Nucleus accumbens (tissue), 56 donors: ENCODE measurements at places on chromosomes 1 and 21.

- no peak for DNase-seq
These were observed 113.1 kb downstream of the ATP5PO start for GRCh38 chr21:33802481-33802880.

DNA sequence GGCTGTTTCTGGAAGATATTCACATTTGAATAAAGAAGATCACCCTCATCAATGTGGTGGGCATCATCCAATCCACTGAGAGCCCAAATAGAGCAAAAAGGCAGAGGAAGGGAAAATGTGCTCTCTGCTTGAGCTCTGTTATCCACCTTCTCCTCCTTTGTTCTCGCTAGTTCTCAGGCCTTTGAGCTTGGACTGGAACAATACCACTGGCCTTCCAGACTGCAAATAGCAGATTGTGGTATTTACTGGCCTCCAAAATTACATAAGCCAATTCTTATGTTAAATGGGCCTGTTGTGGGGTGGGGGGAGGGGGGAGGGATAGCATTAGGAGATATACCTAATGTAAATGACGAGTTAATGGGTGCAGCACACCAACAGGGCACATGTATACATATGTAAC, 219.3 kb downstream of the C1orf94 start:
- no peak for DNase-seq

- DNase-seq, result no peak
These were observed 273.4 kb upstream of the CACYBP start for GRCh38 chr1:174726167-174726879.

DNA sequence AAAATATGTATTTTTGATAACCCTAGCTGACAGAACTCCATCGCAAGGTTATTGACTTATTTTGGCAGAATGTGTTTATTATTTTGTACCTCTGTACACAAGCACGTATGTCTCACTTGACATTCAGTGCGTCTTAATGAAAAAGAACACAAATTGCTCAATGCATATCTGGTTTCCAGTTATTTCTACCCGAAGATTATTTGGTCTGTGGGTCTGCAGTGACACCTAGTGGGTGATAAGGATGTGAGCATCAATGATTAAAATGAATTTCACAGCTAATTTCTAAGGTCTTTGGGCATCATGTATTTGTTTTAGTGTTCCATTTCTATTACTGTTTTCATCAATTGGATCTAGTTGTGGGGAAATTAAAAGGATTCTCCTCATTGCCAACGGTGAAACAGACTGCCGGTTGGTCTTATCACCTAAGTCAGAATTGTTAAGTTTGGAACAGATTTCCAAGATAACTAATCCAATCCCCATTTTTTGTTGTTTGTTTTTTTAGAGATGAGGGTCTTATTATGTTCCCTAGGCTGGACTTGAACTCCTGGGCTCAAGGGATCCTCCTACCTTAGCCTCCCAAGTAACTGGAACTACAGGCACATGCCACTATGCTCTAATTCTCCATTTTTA, 13.9 kb downstream of the DDX20 start:
- DNase-seq, result no peak

DNA sequence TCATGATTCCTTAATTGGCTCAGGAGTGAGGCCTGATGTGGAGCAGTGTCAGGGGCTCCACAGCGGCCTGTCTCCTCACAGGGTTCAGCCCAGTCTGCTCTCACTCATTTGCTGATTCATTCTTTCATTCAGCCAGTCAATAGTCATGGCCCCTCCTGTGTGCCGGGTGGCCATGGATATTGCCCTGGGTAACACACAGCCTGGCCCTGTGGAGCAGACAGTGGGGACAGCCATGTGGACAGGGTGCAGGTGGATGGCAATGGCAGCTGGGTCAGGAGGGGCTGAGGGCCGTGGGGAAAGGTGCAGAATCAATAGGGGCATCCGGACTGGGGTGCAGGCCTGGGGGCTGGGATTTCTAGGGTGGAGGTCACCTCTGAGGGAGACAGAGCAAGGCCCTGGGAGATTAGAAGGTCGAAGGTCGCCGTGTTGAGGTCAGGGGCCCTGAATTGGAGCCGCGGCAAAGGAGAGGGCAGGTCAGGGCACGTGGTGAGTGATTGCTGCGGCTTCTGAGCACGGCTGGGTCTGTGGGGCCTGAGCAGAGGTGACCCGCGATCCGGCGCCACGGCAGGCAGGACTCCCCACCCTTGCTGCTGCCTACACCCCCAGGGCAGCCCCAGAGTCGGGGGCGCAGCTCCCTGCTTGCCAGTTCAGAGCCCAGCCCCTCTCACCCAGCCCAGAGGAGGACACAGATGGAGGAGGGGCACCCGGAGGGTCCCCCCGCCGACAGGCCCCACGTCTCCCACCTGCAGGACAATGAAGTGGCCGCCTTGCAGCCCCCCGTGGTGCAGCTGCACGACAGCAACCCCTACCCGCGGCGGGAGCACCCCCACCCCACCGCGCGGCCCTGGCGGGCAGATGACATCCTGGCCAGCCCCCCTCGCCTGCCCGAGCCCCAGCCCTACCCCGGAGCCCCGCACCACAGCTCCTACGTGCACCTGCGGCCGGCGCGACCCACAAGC, 33.4 kb downstream of the SLC19A1 start:
- DNase-seq, result no peak

GRCh38 chr1:225508538-225509375, 80.9 kb upstream of the LBR start:
- DNase-seq, result no peak

GRCh38 chr1:228101994-228102790, 933 bp downstream of the C1orf35 start:
- DNase-seq, result no peak

GRCh38 chr1:221509575-221510355, 232.1 kb downstream of the DUSP10 start:
- no peak for DNase-seq

- no peak for DNase-seq
These were observed 11.2 kb downstream of the UBE2Q1 start for GRCh38 chr1:154547105-154547732.

DNA sequence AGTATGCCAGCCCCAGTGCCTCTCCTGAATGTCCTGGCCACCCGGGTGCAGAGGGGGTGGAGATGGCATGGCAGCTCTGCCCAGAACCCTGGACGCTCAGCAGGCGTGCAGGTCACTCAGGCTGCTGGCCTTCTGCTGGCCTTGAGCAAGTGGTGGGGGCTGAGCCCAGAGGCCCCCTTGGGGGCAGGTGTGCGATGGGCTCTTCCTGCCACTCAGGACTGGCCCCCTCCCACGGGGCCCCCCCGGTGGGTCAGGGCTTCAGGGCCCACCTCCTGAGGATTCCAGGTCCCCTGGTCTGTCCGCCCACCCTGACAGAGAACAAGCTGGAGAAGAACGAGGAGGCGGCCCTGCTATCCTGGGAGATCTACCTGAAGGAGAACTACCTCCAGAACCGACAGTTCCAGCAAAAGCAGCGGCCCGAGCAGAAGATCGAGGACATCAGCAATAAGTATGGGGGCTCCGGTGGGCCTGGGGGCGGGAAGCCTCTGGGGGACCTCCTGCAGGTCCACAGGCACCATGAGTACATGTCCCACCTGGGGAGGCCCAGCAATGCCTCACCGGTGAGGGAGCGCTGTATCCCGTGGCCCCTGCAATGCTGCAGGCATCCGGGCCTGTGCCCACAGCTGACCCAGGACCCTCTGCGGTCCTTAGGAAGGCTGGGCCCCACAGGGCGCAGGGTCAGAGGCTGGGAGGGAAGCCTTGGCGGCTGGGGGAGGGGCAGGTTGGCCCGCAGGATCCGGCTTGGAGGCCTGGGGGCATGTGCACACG, 37.0 kb upstream of the LRRC3 start:
- DNase-seq, result no peak

DNA sequence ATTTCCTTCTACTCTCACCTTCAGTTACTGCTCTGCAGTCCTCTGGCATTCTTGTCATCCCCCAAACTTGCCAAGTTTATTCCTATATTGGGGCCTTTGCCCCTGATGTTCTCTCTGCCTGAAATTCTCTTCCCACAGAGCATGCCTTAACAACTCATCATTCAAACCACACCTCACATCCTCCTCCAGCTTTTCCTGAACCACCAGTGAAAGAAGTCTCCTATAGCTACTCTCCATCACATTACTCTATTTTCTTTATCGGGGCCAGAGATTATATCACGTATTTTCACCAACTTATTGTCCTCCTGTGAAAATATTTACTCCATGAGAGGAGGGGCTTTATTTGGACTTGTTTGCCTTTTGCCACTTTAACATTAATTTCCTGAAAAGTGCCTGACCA, 32.1 kb downstream of the EXTL2 start:
- no peak for DNase-seq

DNA sequence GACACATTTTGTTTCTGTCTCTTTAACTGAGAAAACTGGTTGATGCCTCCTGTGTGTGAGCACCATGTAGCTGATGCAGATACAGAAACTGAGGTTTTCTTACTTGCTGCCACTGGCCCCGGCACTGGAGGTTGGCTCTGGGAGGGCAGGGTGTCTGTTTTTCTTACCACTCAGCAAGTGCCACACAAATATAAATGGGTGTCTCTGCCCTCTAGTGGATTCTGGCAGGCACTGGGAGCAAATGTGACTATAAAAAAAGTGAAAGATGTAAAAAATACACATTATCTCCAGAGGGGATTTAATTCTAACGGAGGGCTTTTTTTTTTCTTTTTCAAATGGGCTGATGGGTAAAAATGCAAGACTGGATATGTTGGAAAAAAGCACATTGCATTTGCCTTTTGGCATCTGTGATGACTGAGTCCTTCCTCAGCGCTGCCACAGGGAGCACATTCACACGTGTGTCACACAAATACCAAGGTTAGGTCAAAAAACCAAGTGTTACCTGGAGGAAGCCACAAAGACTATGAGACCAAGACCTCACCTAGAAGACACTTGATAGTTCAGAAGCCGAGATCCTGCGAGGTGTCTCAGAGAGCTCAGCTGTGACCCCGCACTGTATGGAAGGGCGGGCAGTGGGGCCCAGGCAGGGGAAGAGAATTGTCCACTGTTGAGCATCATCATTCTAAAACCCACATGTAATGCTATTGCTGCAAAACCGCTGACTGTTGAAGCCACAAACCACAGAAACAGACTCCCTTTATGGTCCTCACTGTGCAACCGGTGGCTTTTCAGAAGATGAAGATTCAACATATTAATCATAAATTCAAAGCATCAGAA, 18.9 kb downstream of the PGBD2 start:
- DNase-seq, result no peak

- DNase-seq, result no peak
These were observed 47.9 kb downstream of the SUSD4 start for GRCh38 chr1:223316082-223316481.

- DNase-seq, result no peak
These were observed 391 bp downstream of the AGT start for GRCh38 chr1:230713547-230713914.
